ENCODE measurements at places on chromosomes 12 and 14.

GRCh38 chr12:49741882-49742620 lies 694 bp downstream of the TMBIM6 start:
- peak; percentile 53 for DNase-seq

DNA sequence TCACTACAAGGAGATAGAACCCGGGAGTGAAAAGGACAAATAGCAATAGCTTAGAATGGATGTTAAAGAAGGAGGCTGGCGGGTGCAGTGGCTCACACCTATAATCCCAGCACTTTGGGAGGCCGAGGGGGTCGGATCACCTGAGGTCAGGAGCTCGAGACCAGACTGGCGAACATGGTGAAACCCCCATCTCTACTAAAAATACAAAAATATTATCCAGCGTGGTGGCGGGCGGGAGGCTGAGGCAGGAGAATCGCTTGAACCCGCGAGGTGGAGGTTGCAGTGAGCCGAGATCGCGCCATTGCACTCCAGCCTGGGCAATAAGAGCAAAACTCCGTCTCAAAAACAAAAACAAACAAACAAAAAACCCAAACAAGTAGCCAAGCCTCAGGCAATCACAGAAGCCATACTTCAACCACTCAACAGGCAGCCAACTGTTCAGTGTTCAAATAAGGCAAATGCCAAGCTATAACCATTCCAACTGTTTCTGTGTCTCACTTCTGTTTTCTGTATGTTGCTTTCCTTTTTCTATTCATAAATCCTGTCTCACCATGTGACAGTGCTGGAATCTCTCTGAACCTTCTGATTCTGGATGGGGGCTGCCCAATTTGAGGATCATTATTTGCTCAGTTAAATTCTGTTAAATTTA lies 3.9 kb upstream of the SPTLC2 start:
- DNase-seq = no peak

DNA sequence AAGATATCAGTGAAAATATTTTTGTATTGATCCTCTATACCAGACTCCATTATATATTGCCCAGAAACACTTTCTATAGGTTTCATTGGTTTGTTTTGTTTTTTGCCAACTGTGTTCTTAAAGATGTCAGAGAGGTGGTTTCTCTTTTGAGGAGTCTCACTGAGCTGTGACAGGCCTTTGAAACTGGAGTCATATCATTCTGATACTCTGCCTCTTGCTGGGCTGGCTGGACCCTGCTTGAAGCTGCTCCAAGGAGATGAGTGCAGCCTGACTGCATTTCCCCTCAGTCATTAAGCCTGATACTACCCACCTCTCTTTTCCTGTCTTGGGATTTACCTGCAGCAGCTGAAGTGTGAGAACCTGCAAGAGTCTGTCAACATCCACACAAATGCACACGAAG lies 16.4 kb upstream of the TAS2R30 start:
- DNase-seq = no peak

GRCh38 chr14:54794796-54795195 lies 107.8 kb downstream of the GCH1 start:
- DNase-seq = no peak

- no peak for DNase-seq
Measured at GRCh38 chr14:101781240-101782061, 19.9 kb downstream of the PPP2R5C start.

- DNase-seq = no peak
Measured at GRCh38 chr12:76554405-76555230, 5.0 kb downstream of the OSBPL8 start.
